ENCODE measurements at places on chromosomes 5 and 9.

- DNase-seq = no peak
Observed at GRCh38 chr9:83372957-83373356, 165.2 kb downstream of the FRMD3 start.

GRCh38 chr5:83095957-83096539 is 18.7 kb downstream of the XRCC4 start:
- no peak for DNase-seq

- no peak for DNase-seq
Observed at GRCh38 chr9:111886983-111887718, 9.5 kb upstream of the UGCG start.

DNA sequence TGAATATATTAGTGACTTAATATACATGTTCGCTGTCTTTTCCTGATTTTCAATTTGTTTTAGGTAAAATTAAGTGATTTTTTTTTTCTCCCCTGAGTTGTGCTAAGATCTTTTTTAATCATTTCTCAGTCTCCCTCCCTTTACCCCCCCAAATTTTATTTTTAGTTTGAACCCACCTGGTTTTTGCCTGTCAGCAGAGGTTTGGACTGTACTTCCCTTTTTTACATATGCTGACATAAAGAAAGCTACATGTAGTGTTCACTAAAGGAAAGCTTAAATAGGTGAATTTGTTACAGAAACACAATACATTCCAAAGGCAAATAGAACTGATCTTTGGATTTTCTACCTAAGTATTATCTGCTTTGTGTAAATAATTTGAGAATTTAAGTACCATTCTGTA is 82.2 kb downstream of the IPO11 start:
- no peak for DNase-seq

DNA sequence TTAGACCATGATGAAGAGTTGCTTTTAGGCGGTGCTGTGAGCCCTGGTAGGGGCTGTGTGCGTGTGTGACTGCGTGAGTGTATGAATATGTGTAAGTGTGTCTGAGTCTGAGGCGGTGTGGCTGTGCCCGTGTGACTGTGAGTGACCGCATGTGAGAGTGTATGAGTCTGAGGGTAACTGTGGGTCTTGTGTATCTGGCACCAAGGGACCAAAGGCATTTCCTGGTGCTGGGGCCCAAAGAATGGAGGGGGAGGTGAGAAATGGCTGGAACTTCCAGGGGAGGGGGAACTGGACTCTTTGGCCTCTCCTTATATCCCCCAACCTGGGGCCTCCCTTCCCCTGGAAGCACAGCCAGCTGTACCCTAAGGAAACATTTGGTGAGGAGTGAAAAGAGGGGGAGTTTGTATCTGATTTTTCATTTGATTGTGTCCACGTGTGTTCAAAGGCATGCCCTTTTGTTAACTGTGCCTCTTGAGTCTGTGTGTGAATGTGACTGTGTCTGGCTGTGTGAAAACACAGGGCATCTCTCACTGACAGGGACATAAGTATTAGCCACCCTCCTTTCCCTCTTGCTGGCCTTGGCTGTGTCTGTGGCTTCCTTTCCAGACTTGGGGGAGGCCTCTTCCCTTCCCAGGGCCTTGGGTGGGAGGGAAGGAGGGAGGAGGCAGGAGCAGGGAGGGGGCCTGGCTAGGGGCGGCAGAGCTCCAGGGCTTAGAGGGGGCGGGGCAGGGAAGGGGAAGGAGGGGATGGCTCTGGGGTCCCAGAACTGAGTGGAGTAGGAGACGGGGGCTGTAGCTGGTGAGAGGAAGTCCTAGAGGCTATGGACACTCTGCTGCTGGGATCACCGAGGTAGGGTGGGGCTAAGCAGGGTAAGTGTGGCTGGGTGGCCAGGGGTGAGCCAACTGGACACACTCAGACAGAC is 1.4 kb downstream of the IL11RA start:
- no peak for DNase-seq

Measured in NCI-H1436 treated with DMSO at 0.1 percent for 48 hours (cell line).